Stimulated activated CD4-positive, alpha-beta T cell treated with anti-CD3 and anti-CD28 coated beads, Interleukin-12 subunit alpha, Interleukin-12 subunit beta, amount 100 ng/mL, for 48 hours (primary cell): ENCODE measurements at places on chromosomes 1 and 21.

DNA sequence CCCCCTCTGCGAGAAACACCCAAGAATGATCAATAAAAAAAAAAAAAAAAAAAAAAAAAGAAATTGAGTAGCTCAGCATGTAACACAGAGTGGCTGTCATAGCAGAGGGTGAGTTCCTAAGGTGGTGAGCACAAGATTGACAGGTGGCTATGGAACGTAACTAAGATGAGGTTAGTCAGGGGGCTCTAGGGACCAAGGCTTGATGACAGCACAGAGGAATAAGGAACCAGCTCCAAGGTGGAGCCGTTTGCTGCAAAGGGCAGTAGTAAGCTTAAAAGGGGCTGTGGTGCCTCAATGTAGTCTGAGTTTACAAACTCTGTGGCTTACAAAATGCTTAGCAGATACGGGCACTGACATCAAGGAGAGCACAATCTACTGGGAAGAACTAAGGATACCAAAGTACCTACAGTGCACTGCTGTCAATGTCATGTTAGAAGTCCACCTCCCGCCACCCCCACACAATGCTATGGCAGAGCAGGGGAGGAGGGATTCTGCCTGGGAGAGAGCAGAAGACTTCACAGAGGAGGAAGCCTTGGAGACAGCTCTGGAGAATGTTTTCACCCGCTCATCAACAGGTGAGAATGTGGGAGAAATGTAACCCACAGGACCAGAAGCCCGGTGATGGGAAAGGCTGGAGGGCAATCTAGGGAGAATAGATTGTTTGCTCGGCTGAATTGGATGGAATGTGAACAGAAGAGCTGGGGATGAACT, 13.1 kb downstream of the IQGAP3 start:
- no peak for DNase-seq

DNA sequence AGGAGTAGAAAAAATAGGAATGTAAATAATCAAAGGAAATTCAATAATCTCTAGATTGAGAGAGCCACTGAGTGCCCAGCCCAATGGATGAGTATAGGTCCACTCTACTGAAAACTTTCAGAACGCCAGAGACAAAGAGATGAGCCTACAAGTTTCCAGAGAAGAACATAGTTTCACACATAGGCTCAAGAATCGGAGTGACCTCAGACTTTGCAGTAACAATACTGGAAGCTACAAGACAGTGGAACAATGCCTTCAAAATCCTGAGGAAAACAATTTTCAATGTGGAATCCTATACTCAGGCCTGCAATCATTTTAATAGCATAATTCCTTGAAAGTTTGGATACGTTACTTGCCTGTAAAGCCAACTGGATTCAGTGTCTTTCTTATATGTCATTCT, 11.0 kb downstream of the GJA4 start:
- no peak for DNase-seq

GRCh38 chr1:151606857-151607256, 5.0 kb upstream of the SNX27 start:
- no peak for DNase-seq

GRCh38 chr1:6144647-6145395, 35.3 kb downstream of the CHD5 start:
- no peak for DNase-seq

DNA sequence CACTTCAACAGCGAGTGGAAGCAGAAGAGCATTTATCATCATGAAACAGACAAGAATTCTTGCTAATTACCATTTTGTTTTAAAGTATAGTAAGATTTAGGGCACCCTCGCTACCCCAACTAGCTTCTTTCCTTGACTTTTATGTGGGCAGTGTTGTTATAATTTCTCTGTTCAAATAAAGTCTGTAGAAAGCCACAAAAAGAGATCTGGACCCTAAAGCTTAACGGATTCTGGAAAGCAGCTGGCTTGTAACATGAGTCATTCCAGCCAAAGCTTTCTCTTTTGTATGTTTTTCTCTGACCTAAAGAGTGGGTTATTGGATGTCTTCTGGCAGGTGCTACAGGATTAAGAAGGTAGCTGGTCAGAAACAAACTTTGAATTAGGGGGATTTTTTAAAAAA, 37.4 kb downstream of the RUNX1 start:
- DNase-seq = no peak
